ENCODE measurements at places on chromosomes 2 and 18. TPM values are rescaled to one million over a fixed set of nuclear protein-coding genes. Genes with fewer than 3 reads are reported as not detected.

DNA sequence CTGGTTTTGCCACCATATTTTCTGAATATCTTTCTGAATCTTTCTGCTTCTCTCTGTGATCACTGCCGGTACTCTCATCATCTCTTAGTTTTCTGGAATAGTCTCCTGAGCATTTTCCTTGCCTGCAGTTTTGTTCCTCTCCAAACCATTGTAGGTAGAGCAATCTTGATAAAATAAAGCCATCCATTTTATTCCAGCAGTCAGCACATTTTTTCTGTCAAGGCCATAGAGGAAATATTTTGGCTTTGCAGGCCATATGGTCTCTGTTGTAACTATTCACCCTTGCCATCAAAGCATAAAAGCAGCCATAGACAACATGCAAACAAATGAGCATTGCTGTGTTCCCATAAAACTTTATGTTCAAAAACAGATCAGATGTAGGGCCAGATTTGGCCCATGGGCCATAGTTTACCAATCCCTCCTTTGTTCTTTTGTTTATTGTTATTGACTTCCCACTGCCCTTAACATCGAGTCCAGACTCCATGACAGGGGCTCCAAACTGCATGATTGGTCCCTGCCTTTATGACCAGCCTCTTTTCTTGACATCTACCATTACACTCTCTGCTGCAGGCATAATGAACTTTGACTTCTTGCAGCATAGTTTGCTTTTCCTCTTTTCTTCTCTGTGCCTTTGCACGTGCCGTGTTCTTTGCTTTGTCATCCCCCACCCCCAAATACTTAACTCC is 29.8 kb downstream of the TMEM87B start:
- no peak for DNase-seq
- no peak overlapping the region for H3K4me3 ChIP-seq
- no peaks in the 10 kb centered on the region for H3K27me3 ChIP-seq

- peak; percentile 63 for DNase-seq
- H3K27ac ChIP-seq, result no peak overlapping the region
- H3K36me3 ChIP-seq, result peaks cover 10% of the 10 kb centered on the region
Observed at GRCh38 chr2:232325324-232326273, 53.0 kb upstream of the ALPP start.

- DNase-seq, result peak; percentile 54
- H3K27ac ChIP-seq, result peak overlapping the region; percentile 87
- H3K4me1 ChIP-seq, result peaks cover 24% of the 10 kb centered on the region
Observed at GRCh38 chr2:70994009-70994698, 519 bp downstream of the TEX261 start.

GRCh38 chr18:79911344-79912270 is 39.8 kb downstream of the SLC66A2 start:
- H3K27ac ChIP-seq, result no peak overlapping the region
- no peaks in the 10 kb centered on the region for H3K27me3 ChIP-seq
- peak; percentile 7 for DNase-seq
- H3K4me1 ChIP-seq, result no peaks in the 10 kb centered on the region
- no peak overlapping the region for H3K4me3 ChIP-seq

Gene TBR1
- total RNA-seq, result not detected

Gene TEX44
- total RNA-seq, result not detected

Gene MYOM1
- 16.5 TPM for total RNA-seq

GRCh38 chr2:136107051-136108033 is 10.6 kb downstream of the CXCR4 start:
- no peaks in the 10 kb centered on the region for H3K36me3 ChIP-seq
- no peak overlapping the region for H3K4me3 ChIP-seq
- no peaks in the 10 kb centered on the region for H3K4me1 ChIP-seq
- H3K27me3 ChIP-seq, result peaks cover 1% of the 10 kb centered on the region

DNA sequence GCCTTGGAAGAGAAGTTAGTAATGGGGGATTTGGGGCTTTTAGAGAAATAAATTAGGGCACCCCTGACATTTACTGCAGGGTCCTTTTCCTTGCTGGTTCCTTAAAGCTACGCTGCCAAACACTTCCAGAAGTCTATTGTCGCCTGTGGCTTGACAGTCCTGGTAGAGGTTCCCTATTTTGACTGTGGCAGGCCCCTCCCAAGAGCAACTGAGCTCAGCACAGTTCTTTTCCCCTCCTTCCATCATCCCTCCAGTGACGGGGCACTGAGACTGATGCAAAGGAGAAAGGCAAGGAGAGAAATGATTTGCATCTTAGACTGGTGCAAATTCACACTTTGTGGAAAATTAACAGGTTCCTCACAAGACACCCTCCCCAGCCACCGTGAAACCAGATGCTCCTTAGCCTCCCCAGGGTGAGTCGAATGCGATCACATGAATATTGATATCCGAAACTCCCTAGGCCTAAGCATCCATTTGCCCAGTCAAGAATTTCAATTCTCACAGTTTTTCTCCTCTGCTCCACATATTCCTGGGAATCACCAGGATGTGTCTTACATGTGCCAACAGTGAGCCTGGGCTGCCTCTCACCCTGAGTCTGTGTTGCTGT is 45.4 kb downstream of the RABL2A start:
- no peak overlapping the region for H3K27ac ChIP-seq
- DNase-seq, result no peak
- H3K4me3 ChIP-seq, result no peak overlapping the region
- no peaks in the 10 kb centered on the region for H3K4me1 ChIP-seq
- no peaks in the 10 kb centered on the region for H3K36me3 ChIP-seq
- H3K27me3 ChIP-seq, result no peaks in the 10 kb centered on the region

DNA sequence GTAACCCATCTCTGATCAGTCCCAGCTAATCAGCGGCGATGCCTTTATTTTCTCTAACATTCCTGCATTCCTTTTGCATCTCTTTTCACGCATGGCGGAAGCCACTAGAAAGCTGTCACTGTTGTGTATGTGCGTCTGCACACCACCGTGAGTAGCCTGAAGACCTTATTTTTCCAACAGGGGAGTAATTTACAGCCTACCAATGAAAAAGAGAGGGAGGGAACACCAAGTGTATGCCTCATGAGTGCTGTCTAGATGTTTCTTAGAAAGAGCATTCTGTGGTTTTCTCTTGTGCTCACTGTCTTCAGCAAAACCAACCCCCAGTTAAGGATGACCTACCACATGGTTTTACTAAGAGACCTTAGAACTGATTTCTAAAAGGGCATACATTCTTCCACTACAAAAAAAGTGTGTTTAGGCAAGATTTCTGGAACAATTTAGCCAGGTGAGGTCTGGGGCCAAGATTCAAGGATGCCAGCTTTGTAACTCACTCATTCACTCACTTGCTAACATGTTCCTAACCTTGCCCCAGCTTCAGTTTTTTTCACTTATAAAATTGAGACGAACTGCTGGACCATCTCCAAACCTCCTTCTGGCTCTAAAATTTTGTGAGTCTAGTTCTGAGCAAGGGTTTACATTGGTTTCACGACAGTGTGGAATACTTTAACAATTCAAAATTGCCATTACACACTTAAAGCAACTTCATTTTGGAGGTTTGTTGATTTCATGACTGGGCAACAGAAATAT is 51.4 kb downstream of the BCL2 start:
- no peak for DNase-seq
- H3K27ac ChIP-seq, result no peak overlapping the region
- no peaks in the 10 kb centered on the region for H3K27me3 ChIP-seq
- H3K4me3 ChIP-seq, result no peak overlapping the region
- H3K36me3 ChIP-seq, result no peaks in the 10 kb centered on the region
- peaks cover 39% of the 10 kb centered on the region for H3K4me1 ChIP-seq

DNA sequence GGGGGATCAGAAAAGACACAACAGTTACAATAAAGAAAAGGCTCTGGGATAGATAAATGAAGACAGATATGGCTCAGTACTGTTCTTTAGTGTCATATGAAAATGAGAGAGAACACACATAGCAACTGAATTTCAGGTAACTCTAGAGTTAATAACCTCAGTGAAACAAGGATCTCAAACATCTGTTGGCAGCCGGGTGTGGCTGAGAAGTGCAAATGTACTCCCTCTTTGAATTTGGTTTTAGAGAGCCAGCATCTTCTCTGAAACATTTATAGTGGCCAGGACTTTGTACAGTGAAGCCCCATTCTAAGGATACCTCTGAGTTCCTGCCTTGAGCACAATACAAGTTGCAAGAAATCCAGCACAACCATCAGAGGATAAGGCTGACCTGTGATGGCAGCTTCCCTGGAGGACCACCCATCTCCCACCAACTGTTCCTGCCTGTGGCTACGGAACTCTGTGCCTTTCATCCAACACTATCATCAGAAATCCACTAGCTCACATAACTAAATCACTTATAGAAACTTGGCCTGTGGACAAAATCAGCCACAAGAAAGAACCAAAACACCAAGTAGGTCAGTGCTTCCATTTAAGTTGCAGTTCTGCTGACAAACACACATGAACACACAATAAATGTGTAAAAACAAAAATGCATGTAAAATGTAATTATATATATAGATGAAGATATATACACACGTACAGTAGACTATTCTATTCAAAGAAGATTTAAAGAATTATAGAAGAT is 37.3 kb upstream of the PEX13 start:
- H3K4me1 ChIP-seq, result no peaks in the 10 kb centered on the region
- H3K36me3 ChIP-seq, result no peaks in the 10 kb centered on the region
- H3K27me3 ChIP-seq, result no peaks in the 10 kb centered on the region
- no peak overlapping the region for H3K27ac ChIP-seq

DNA sequence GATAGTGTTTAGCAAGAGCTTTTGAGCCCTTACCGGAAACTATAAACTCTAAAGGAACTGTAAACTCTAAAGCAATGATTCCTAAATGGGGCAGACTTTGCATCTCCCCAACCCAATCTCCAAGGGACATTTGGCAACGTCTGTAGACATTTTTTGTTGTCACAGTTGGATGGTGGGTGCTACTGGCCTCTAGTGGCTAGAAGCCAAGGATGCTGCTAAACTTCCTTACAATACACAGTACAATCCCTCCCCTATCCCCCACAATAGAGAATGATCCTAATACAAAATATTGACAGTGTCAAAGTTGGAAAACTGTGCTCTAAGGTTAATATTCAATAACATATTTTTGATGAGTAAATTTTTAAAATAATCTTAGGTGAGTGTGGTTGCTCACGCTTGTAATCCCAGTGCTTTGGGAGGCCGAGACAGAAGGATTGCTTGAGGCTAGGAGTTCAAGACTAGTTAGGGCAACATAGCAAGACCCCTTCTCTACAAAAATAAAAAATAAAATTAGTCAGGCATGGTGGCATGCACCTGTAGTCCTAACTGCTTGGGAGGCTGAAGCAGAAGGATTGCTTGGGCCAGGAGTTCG is 66.7 kb downstream of the PTPN4 start:
- H3K4me3 ChIP-seq, result no peak overlapping the region
- H3K27ac ChIP-seq, result no peak overlapping the region
- no peaks in the 10 kb centered on the region for H3K27me3 ChIP-seq
- no peaks in the 10 kb centered on the region for H3K36me3 ChIP-seq
- DNase-seq, result no peak
- no peaks in the 10 kb centered on the region for H3K4me1 ChIP-seq

DNA sequence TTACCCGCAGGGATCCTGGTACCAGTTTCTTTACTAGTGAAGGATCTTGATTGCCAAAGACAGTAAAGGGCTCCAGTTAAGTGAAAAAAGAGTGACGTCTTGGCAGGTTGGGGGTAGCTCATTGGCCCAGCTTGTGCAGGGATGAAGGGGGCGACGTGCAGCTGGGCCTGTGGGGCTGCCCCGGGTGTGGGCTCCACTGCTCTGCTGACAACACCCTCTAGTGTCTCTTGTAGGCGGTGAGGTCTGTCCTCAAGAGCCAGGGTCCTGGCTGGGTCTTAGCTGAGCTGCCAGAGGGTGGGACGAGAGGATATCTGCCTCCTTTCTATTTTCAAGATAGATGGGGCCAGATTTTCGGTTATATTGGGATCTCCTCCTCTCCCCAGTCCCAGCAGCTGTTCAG is 6.1 kb downstream of the ARHGEF4 start:
- no peaks in the 10 kb centered on the region for H3K36me3 ChIP-seq
- H3K27me3 ChIP-seq, result no peaks in the 10 kb centered on the region
- peaks cover under 1% of the 10 kb centered on the region for H3K4me1 ChIP-seq
- DNase-seq, result no peak
- H3K27ac ChIP-seq, result no peak overlapping the region

GRCh38 chr2:127614246-127614645 is 31.7 kb upstream of the GPR17 start:
- no peak for DNase-seq
- no peaks in the 10 kb centered on the region for H3K36me3 ChIP-seq
- H3K27ac ChIP-seq, result no peak overlapping the region
- H3K4me3 ChIP-seq, result no peak overlapping the region
- no peaks in the 10 kb centered on the region for H3K27me3 ChIP-seq
- no peaks in the 10 kb centered on the region for H3K4me1 ChIP-seq

Gene ADGRF3
- total RNA-seq, result not detected

Gene UGT1A5
- total RNA-seq, result 13.0 TPM

Gene AQP12B
- not detected for total RNA-seq

- H3K27me3 ChIP-seq, result no peaks in the 10 kb centered on the region
- no peak overlapping the region for H3K27ac ChIP-seq
- no peaks in the 10 kb centered on the region for H3K4me1 ChIP-seq
- no peak overlapping the region for H3K4me3 ChIP-seq
Observed at GRCh38 chr2:113812204-113812603, 55.8 kb upstream of the SLC35F5 start.

- no peak overlapping the region for H3K27ac ChIP-seq
- H3K27me3 ChIP-seq, result no peaks in the 10 kb centered on the region
- H3K4me3 ChIP-seq, result no peak overlapping the region
- DNase-seq, result peak; percentile 25
- H3K36me3 ChIP-seq, result no peaks in the 10 kb centered on the region
Observed at GRCh38 chr2:65465124-65465523, 32.7 kb upstream of the SPRED2 start.

GRCh38 chr18:11020877-11021414 is 128.4 kb downstream of the PIEZO2 start:
- H3K36me3 ChIP-seq, result no peaks in the 10 kb centered on the region
- DNase-seq, result no peak
- no peaks in the 10 kb centered on the region for H3K4me1 ChIP-seq
- no peak overlapping the region for H3K4me3 ChIP-seq
- no peak overlapping the region for H3K27ac ChIP-seq
- no peaks in the 10 kb centered on the region for H3K27me3 ChIP-seq

GRCh38 chr18:79405781-79406575 is 10.2 kb downstream of the NFATC1 start:
- peaks cover 25% of the 10 kb centered on the region for H3K4me1 ChIP-seq
- H3K27me3 ChIP-seq, result no peaks in the 10 kb centered on the region
- peak; percentile 84 for DNase-seq
- H3K36me3 ChIP-seq, result peaks cover 8% of the 10 kb centered on the region
- peak overlapping the region; percentile 34 for H3K27ac ChIP-seq
- peak overlapping the region; percentile 7 for H3K4me3 ChIP-seq

DNA sequence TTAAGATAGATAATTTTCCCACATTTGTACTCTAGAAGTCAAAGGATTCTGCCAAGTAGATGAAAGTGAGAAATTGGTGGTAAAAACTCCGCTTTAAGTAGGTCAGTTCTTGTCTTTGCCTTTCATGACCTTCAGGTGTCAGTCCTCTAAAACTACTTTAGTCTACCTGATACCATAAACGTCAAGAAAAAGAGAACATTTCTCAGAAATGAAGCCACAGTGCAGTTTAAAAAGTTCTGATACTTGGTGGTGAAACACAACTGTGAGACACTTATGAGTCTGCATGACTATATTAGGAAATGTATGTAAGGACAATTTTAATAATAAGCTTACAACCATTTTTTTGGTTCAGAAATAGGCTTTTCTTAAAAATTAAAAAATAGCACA is 583.3 kb downstream of the SATB2 start:
- DNase-seq, result no peak
- no peak overlapping the region for H3K27ac ChIP-seq

Gene TCF7L1
- 8.3 TPM for total RNA-seq

Gene SERPINB2
- total RNA-seq, result 1.8 TPM
